Naive thymus-derived CD4-positive, alpha-beta T cell (primary cell): ENCODE measurements at places on chromosomes 11 and 22. TPM values are rescaled to one million over a fixed set of nuclear protein-coding genes. Genes with fewer than 3 reads are reported as not detected.
A peak's percentile ranks its signal among the peaks of the same experiment; 100 is the strongest.

Gene SLC17A6
- not detected for total RNA-seq

Gene SEC14L6
- not detected for total RNA-seq

Gene ZP1
- not detected for total RNA-seq

Gene FAM227A
- 0.05 TPM in 1 of 2 replicates, not detected in the other for total RNA-seq

Gene TRIM48
- total RNA-seq = not detected

Gene LSP1
- total RNA-seq = 281 TPM

Gene FOLR2
- total RNA-seq = 2.6 TPM

Gene ZNF280B
- 2.1 TPM for total RNA-seq

Gene NOX4
- total RNA-seq = not detected

- no peaks in the 10 kb centered on the region for H3K36me3 ChIP-seq
- no peak overlapping the region for H3K27ac ChIP-seq
- no peaks in the 10 kb centered on the region for H3K27me3 ChIP-seq
- no peaks in the 10 kb centered on the region for H3K4me1 ChIP-seq
Measured at GRCh38 chr11:113906038-113906437, 1.4 kb downstream of the HTR3B start.

DNA sequence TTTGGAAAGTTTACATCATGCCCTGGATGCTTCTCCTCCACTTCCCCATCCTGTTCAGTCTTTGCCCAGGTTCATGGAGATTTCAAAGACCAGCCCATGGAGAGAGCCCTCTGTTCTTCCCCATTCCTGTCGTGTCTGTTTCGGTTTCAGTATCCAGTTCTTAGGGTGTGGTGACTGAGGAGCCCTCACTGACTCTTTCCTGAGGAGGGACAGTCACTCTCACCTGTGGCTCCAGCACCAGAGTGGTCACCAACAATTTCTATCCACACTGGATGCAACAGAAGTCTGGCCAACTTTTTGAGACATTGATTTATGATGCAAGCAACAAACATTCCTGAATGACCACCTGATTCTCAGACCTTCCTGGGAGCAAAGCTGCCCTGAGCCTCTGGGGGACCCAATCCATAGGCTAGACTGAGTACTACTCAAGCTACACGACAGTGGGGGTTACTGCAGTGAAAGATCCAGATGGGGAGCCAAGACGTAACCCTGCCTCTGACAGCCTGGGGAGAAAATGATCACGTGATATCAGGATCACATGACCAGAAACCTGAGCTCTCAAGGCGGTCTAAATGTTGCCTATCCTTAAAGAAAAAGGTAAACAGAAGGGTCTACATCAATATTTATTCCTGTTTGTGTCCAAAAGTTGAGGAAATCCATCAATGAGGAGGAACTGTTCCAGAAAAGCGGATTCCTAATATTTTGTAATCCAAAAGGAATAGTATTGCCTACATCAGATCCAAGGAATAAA, 76.2 kb upstream of the VPREB1 start:
- no peaks in the 10 kb centered on the region for H3K36me3 ChIP-seq
- H3K27me3 ChIP-seq = no peaks in the 10 kb centered on the region
- DNase-seq = no peak

GRCh38 chr11:67053896-67054329, 2.7 kb upstream of the RHOD start:
- H3K4me1 ChIP-seq = peaks cover 6% of the 10 kb centered on the region
- no peak overlapping the region for H3K27ac ChIP-seq
- H3K36me3 ChIP-seq = no peaks in the 10 kb centered on the region
- H3K4me3 ChIP-seq = no peak overlapping the region
- no peaks in the 10 kb centered on the region for H3K27me3 ChIP-seq

DNA sequence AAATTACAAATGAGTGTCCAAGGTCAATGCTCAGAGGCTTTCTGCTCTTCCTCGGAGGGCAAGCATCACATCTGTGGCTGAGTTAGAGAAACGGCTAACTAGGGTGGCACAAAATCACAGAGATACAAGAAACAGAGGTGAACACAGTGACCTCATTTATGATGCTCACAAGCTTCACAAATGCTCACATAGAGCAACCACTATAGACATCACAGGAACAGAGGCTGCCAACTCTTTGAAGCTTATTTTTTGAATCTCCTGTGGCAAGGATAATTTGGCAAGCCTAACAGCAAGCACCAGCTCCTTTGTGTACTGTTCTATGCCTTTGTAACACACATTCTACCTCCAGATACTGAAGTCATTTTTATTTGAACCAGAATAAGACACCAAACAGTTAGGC, 416.5 kb upstream of the DDI1 start:
- H3K27ac ChIP-seq = no peak overlapping the region
- no peak overlapping the region for H3K4me3 ChIP-seq
- H3K4me1 ChIP-seq = no peaks in the 10 kb centered on the region
- DNase-seq = no peak
- H3K27me3 ChIP-seq = no peaks in the 10 kb centered on the region

- no peak for DNase-seq
- H3K27ac ChIP-seq = no peak within 1 kb of the TSS
- no peaks in the 10 kb centered on the region for H3K36me3 ChIP-seq
- peaks cover 4% of the 10 kb centered on the region for H3K4me1 ChIP-seq
Measured at GRCh38 chr11:68684385-68685356, at the start of gene GAL. GAL (plus strand) TSS chr11:68684544; CDS start chr11:68684924, 380 bp downstream.

GRCh38 chr11:132253469-132254264, 883.3 kb downstream of the NTM start:
- no peak for DNase-seq
- H3K4me3 ChIP-seq = no peak overlapping the region
- no peaks in the 10 kb centered on the region for H3K4me1 ChIP-seq
- no peaks in the 10 kb centered on the region for H3K36me3 ChIP-seq
- no peak overlapping the region for H3K27ac ChIP-seq

DNA sequence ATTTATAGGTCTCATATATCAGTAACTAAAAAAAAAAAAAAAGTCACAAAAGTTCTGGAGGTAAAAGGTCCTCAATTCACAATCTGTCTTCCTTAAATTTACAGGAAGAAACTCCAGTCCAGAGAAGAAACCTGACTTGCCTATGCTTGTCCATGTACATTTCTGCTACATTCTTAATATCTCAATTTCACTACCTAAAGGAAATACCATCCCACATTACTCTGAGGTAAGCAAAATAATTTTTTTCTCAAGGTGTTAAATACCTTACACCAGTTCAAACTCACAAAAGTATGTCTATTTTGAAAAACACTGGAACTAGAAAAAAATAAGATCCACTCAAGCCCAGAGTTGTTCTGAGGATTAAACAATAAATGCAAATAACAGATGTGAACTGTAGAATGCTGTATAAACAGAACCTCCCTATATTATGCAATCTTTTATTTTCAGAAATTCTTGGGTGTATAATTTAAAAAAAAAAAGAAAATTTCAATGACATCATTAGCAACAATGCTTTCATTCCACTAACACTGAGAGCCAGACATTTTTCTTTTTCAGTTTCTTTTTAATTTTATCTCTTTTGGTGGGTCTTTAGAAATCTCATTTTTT, 49.9 kb upstream of the GDPD4 start:
- H3K4me1 ChIP-seq = no peaks in the 10 kb centered on the region
- no peak for DNase-seq
- H3K27me3 ChIP-seq = no peaks in the 10 kb centered on the region
- no peak overlapping the region for H3K4me3 ChIP-seq
- H3K36me3 ChIP-seq = no peaks in the 10 kb centered on the region
- no peak overlapping the region for H3K27ac ChIP-seq

DNA sequence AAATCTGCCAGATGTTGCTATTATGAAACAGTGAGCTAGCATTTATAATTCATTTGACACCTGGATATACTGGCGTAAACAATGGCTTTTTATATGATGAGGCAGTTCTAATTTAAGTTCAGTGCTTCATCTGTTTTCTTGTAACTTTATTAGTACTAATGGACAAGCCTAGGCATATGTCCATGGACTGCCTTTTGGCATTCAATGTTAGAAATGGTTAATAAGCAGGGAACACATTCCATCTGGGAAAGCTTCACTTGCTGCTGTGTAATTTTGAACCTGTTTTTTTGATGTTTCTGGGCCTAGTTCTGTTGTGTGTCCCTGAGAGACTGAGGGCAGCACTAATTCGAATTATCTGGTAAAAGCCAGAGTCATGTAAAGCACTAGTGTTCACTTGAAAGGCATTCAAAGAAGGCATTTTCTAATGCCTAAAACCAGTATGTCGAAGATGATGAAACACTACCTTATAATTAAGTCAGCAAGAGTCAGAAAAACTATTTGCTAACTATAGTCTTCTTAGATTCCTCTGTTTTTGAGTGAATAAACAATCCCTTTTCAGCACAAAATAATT, 138.5 kb downstream of the SWAP70 start:
- no peak overlapping the region for H3K27ac ChIP-seq
- no peaks in the 10 kb centered on the region for H3K27me3 ChIP-seq
- no peaks in the 10 kb centered on the region for H3K4me1 ChIP-seq
- peaks cover 5% of the 10 kb centered on the region for H3K36me3 ChIP-seq
- H3K4me3 ChIP-seq = no peak overlapping the region
- no peak for DNase-seq

DNA sequence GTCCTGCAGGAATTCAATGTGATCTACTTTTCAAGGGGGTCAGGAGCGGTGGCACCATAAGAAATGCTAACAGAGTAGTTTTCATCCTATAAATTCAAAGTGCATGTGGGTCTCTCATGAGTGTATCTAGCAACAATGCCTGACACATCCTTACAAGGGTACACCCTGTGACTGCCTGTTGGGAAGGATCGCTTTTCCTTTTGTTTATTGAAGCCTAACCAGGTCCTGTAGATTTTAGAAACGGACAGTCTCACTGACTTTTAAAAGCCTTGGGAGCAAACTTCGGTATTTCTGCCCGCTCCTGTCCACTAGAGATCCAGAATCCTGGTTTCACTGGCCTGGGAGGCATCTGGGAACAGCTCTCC, 102.4 kb downstream of the MICAL2 start:
- H3K27me3 ChIP-seq = no peaks in the 10 kb centered on the region
- H3K4me3 ChIP-seq = no peak overlapping the region
- H3K27ac ChIP-seq = no peak overlapping the region
- peaks cover 19% of the 10 kb centered on the region for H3K4me1 ChIP-seq
- no peak for DNase-seq

- H3K36me3 ChIP-seq = no peaks in the 10 kb centered on the region
- no peak for DNase-seq
- no peak overlapping the region for H3K4me3 ChIP-seq
Measured at GRCh38 chr11:16825968-16826367, 87.5 kb downstream of the C11orf58 start.

GRCh38 chr11:766936-767210, 10.4 kb downstream of the GATD1 start:
- no peaks in the 10 kb centered on the region for H3K27me3 ChIP-seq
- peaks cover 7% of the 10 kb centered on the region for H3K36me3 ChIP-seq
- DNase-seq = no peak

DNA sequence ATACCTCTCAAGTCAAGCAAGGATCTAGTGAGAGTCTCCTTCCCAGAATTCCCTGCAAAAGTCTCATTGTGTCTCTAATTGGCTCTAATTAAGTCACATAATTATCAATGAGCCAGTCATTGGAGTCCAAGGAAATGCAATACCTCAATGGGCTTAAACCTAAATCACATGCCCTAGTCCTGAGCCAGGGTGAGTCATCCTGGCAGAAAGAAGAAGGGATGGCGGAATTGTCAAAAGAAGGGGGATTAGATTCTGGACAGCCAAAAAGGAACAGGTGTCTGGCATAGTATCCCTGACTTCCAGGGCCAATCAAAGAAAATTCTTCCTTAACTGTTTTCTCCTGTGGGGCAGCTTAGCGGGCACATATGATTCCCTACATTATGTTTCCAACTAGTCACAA, 25.1 kb upstream of the LDLRAD3 start:
- no peak overlapping the region for H3K4me3 ChIP-seq
- no peaks in the 10 kb centered on the region for H3K4me1 ChIP-seq
- H3K36me3 ChIP-seq = no peaks in the 10 kb centered on the region
- DNase-seq = no peak
- no peaks in the 10 kb centered on the region for H3K27me3 ChIP-seq

DNA sequence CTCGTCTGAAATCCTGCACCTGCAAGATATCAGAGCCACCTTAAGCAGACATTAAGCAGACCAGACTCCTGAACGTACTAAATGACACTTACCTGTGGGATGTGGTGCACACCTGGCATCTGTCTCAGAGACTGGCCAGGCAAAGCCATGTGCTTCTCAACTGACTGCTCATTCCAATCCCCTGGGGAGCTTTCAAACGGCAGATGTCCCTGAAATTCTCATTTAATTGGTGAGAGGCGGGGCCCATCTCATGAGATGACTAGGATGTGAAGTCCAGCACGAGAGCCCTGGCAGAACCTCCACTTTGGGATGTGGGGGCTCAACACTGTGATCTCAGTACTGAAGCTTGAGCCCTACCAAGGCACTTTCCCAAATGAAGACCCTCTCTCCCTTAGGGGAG, 84.9 kb upstream of the HMGXB4 start:
- no peaks in the 10 kb centered on the region for H3K4me1 ChIP-seq
- H3K36me3 ChIP-seq = no peaks in the 10 kb centered on the region
- H3K4me3 ChIP-seq = no peak overlapping the region

DNA sequence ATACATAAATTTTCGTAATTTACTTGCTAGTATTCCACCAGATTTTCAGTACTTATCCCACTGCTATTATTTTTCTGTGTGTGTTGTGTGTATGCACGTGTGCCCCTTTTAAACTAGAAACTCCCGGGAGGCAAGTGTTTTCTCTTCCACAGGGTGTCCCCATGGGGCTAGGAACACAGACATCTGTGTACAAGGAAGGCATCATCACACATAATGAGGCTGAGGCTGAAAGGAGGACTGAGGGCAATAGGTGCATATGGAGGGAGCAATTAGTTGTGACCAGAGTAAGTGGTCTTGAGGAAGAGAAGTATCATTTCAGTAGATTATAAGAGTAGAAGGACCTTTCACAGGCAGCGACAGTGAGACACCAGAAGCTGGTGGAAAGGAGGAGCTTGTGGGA, 2.1 kb upstream of the DPAGT1 start:
- no peak for DNase-seq
- no peaks in the 10 kb centered on the region for H3K27me3 ChIP-seq
- H3K27ac ChIP-seq = no peak overlapping the region
- no peak overlapping the region for H3K4me3 ChIP-seq
- H3K4me1 ChIP-seq = peaks cover 24% of the 10 kb centered on the region
- H3K36me3 ChIP-seq = no peaks in the 10 kb centered on the region

- H3K4me1 ChIP-seq = peaks cover 92% of the 10 kb centered on the region
- peak overlapping the region; percentile 1 for H3K4me3 ChIP-seq
- peak overlapping the region; percentile 77 for H3K27ac ChIP-seq
- H3K27me3 ChIP-seq = no peaks in the 10 kb centered on the region
- DNase-seq = no peak
Measured at GRCh38 chr11:121467471-121467870, 14.7 kb upstream of the SORL1-AS1 start.

DNA sequence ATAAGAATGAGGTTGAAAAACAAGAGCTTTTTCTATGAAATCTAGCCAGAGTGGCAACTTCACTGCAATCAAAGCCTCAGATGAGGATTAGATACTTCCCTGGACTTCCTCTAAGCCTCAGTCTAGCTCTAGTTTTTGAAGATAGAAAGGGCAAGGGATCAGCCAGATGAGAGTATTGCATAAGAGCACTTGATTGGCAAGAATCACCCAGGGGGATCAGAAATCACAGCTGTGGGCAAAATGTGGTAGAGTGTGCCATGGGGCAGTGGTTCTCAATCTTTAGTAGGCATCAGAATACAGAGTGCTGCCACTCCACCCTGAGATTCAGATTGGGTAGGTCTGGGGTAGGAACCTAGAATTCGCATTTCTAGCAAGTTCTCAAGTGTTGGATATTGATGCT, 82.4 kb downstream of the EXT2 start:
- H3K27ac ChIP-seq = no peak overlapping the region
- H3K27me3 ChIP-seq = no peaks in the 10 kb centered on the region
- no peak overlapping the region for H3K4me3 ChIP-seq
- peaks cover 2% of the 10 kb centered on the region for H3K36me3 ChIP-seq

GRCh38 chr11:49424136-49424535, 215.7 kb upstream of the FOLH1 start:
- no peaks in the 10 kb centered on the region for H3K36me3 ChIP-seq
- no peak overlapping the region for H3K27ac ChIP-seq
- H3K27me3 ChIP-seq = no peaks in the 10 kb centered on the region
- H3K4me3 ChIP-seq = no peak overlapping the region
- no peaks in the 10 kb centered on the region for H3K4me1 ChIP-seq
